Hippocampal formation (tissue), 2 donors: ENCODE measurements at places on chromosomes 4 and X.

DNA sequence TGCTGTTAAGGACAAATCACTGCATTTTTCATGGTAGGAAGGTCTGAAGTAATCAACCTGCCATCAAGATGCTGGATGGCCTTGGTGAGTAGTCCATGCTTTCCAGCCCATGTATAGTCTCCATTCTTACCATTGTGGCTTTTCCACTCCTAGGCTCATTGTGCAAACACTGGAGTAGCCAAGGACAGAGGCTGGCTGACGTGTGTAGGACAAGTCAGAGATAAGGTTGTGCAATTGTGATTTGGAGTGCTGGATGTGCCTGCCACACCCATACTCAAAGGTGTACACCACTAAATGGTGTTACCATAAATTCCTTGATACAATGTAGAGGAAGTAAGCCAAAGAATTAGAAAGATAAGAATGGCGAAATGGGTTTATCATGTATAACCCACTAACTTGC, 26.3 kb upstream of the RADX start:
- no peak for DNase-seq

DNA sequence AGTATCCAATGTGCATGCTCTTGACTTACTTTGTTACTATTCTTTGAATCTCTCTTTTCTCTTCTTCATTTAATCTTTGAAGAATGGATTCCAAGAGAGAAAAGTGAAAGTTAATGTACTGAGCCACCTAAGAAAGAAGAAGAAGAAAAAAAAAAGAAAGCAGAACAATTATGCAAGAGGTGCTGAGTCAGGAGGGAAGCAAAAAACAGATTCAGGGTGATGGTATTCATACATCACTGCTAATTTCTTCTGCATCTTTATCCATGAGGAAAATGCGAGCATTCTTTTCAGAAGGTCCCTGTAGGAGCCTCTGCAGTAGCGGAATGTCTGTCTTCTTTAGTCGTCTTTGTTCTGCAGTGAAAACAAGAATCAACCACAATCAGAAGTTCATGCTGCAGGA, 43.9 kb downstream of the RASSF6 start:
- DNase-seq: no peak

DNA sequence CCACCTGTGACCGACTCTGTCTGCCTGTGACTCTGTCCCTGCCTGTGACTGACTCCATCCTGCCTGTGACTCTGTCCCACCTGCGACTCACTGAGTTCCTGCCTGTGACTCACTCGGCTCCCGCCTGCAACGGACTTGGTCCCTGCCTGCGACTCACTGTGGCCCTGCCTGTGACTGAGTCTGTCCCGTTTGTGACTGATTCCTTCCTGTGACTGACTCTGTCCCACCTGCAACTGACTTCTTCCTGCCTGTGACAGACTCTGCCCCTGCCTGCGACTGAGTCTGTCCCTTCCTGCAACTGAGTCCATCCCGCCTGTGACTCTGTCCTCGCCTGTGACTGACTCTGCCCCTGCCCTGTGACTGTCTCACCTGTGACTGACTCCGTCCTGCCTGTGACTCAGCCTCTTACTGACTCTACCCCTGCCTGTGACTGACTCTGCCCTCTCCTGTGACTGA, 9.6 kb upstream of the UVSSA start:
- DNase-seq: no peak

- no peak for DNase-seq
These were observed 31.5 kb upstream of the ELF2 start for GRCh38 chr4:139208404-139208945.

DNA sequence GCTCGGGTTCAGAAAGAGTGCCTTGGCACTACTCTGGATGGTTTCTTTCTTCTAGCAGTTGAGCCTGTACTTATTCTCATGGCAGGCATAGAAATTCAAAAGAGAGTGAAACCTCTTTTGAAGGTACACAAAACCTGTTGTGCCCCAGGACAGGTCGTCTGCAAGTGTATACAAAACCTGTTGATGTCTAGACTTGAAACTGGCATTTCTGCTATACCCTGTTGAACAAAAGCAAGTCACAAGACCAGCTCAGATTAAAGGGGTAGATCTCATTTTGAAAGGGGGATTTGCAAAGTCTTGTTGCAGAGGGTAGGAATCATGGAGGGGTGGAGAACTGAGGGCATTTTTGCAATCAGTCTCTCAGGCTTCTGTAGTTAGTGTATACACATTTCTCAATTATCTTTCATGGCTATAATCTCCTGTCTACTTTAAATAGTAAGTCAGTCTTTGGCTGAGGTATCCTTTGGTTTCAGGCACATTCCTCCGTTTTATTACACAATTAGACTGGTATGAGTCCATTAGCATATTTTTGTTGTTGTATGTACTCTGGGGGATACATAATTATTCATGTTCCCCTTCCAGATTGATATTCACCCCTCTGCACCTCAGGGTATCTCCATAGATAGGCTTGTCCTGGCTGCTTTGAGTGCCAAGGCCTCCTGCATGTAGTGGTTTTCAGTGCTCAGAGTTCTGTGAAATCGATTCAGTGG, 251.4 kb downstream of the DTHD1 start:
- no peak for DNase-seq
